ENCODE measurements at places on chromosomes 1 and 21. TPM values are rescaled to one million over a fixed set of nuclear protein-coding genes. Genes with fewer than 3 reads are reported as not detected.

- DNase-seq = no peak
These were observed 4.6 kb downstream of the IFFO2 start for GRCh38 chr1:18951818-18952391.

GRCh38 chr1:157390651-157391050 lies 161.7 kb downstream of the FCRL5 start:
- DNase-seq = no peak

DNA sequence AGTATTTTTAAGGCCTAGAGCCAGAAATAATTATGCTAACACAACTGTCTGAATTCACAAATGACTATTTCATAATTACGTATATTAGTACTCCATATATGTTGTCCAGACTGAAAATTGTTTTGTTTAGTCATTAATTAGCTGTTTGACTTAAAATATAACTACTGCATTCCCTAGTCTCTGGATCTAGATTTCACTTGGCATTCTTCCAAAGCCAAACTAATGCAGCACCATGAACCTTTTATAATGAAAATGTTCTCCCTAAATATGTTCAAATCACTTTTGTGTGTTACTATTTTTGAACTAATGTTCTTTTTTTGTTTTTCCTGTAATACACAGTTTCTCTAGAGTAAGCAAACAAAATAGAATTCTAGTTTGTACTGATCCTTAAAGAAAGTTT lies 46.1 kb downstream of the CAMTA1 start:
- DNase-seq = no peak

DNA sequence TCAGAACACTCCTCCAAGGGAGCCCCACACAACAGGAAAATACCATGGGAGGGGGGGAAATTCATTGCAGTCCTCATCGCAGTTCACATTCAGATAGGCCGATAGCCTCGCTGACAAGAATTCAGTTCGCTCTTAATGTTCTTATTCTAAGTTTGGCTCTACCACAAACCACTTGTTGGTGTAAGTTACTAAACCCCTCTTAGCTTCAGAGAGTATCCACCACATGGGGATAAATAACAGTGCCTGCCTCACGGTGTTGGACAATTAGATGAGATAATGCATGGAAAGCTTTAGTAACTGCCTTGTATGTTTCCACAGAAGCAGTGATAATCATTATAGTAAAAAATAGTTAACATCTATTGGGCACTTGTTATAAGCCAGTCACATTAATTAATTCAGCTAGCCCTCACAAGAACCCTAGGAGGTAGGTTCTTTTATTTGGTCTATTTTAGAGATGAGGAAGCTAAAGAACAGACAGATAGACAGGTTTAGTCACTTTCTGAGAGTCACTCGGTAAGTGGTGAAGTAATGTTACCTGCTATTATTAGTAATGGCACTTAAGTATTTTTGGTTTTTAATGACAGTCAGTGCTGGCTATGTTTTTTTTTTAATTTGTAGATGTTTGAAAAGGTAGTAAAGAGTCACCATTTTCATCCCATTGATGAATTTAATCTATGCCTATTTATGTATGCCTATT lies 10.1 kb downstream of the VAV3 start:
- no peak for DNase-seq

- DNase-seq = no peak
These were observed 41.7 kb downstream of the EDN2 start for GRCh38 chr1:41442697-41443251.

GRCh38 chr1:201298396-201299381 lies 15.4 kb downstream of the PKP1 start:
- no peak for DNase-seq

- no peak for DNase-seq
These were observed 11.8 kb upstream of the RALGPS2 start for GRCh38 chr1:178713259-178713658.

- peak; percentile 38 for DNase-seq
These were observed 131.5 kb downstream of the RNF220 start for GRCh38 chr1:44536357-44537209.

GRCh38 chr1:79667848-79668696 lies 661.5 kb upstream of the ADGRL4 start:
- no peak for DNase-seq

DNA sequence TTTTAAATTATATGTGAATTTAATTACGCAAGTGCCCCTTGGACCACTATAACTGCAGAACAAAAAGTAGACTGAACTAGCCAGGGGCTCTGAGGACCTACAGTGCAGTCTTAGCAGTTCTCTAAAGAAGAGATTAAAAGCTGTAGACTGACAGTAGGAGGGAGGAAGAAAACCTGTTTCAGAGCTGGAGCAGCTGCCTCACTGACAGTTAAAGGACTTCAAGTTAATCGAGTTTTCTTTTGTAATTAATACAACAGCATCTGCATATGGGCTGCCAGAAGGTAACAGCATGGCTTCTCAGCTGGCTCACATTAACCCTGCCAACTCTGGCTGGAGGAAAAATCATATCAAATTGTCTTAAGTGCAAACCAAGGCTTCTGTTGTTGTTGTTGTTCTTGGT lies 19.9 kb downstream of the DSTYK start:
- DNase-seq = peak; percentile 65

DNA sequence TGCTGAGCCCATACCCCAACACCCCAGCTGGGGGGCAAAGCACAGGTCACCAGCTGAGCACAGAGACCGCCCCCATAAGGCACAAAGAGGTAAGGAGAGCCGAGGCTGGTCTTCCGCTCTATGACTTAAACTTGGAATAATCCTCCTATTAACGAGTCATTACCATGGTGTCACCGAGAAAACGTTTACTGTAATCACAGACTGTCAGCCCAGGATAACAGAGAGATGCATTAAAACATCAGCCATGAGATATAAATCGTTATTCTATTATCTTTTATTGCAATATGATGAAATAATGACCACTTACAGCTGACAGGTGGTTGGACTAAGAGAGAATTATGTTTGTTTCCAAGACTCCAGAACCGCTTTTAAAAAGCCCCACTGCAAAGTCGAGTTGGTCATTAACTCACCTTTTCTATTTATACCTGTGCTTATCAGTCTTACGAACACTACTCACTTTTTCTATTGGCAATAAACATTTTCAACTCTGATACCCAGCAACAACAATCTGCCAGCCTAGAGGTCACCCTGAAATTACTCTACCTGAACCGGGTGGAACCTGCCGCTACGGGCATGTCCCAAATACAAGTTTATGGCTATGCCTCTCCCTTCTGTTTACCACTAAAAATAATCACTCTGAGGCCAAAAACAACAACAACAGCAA lies 21.5 kb downstream of the NPHP4 start:
- no peak for DNase-seq

DNA sequence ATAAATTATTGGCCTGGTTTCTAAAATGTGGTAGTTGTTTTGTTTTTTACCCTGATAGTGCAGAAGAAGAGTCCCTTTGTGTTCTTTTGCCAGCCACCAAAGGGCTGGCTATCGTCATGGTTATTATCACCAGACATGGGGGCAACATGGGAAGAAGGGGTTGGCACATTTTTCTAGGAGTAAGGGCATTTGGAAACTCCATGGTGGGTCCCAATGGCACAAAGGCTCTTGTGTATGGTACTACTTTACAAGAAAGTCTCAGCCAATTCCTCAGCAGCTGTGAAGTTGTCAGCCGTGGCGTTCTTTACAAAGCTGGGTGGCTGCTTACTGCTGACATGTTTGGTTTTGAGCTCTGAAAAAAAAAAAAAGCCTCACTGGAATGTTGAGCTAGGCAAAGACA lies 330.4 kb upstream of the ESRRG start:
- DNase-seq = no peak

DNA sequence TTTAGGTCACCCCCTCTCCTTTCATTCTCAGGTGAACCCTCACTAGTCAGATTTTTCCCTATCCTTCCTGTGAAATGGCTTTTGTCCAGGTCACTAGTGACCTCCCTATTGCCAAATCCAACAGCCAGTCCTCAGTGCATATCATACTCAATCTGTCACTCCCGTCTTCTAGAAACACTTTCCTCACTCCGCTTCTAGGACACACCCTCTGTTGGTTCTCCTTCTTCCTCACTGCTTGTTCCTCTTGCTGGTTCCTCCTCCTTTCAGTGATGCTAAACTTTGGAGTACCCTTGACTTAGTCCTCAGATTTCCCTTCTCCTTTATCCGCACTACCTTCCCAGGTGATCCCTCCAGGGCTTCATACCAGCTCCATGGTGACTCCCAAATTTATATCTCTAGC lies 94.3 kb downstream of the RNF220 start:
- DNase-seq = no peak

DNA sequence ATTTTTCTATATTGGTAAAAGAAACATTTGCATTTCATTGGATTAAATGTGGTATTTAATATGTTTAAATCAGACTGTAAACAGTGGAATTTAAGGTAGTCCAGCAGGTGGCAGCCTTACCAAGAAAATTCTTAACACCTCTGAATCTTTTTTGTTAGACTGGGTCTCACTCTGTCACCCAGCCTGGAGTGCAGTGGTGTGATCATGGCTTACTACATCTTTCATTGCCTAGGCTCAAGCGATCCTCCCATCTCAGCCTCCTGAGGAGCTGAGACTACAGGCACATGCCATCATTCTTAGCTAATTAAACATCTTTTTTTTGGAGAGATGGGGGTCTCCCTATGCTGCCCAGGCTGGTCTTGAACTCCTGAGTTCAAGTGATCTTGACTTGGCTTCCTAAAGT lies 98.8 kb downstream of the RABGAP1L start:
- peak; percentile 77 for DNase-seq

- no peak for DNase-seq
These were observed 44.8 kb upstream of the ATP2B4 start for GRCh38 chr1:203581841-203582240.

DNA sequence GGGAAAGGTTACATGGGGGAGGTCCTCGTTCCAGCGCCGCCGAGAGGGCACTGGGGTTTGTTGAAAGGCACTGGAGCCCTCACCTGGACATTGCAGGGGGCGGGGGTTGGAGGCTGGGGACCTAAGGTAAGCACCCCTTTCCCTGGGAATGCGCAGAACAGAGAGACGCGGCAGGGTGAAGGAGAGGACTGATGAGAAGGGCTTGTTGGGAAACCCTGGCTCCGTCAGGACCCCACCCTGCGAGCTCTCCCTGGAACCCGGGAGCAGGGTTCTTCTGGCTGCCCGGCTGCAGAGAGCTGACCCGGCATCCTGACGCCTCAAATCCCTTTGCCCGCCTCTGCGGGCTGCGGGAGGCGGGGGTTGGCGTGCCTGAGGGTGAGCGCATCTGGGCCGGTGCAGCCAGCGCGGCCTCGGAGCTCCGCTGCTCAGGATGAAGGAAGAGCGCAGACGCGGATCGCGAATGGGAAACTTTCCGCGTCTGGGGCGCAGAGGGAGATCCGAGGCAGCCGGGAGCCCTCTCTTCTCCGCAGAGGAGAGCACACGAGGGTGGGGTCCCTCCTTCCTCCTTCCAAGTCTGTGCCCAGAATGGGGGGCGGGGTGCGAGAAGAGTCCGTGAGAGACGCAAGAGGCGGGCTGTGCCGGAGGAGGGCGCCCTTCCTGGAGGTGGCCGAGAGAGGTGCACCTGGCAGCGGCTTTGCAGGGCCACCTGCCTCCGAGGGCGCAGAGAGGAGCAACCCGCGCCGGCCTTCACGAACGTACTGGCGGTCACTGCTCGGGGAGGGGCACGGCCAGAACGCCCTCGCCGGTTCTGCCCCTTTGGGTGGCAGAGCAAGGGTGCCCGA lies 2.4 kb downstream of the IGSF21 start:
- DNase-seq = peak; percentile 97

- DNase-seq = no peak
These were observed 30.1 kb downstream of the AVPR1B start for GRCh38 chr1:206087091-206087490.

DNA sequence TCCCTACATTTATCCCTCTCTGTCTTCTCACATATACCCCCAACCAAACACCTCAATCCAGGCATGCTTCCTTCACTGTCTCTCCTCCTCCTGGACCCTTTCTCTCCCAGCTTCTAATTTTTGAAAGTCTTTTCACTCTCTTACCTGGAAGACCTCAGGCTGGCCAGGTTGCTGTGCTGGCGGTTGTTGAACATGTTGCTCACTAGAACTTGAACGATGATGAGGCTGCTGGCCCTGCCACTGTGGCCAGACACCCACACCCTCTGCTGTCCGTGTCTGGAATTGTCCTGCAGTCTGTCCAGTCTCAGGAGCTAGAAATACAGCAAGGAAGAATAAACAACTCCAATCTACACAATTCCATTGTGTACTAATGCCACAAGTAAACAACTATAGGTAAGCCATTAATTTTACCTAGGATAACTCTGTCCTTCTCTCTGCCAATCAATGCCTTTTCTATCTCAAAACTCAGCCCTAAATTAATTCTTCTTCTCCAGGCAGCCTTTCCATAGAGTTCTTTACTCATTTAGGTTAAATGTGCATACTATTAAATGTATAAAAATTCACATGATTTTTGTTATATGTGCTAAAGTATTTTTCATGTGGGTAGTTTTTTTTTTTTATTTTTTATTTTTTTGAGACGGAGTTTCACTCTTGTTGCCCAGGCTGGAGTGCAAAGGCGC lies 5.1 kb upstream of the CTSK start:
- DNase-seq = peak; percentile 64

DNA sequence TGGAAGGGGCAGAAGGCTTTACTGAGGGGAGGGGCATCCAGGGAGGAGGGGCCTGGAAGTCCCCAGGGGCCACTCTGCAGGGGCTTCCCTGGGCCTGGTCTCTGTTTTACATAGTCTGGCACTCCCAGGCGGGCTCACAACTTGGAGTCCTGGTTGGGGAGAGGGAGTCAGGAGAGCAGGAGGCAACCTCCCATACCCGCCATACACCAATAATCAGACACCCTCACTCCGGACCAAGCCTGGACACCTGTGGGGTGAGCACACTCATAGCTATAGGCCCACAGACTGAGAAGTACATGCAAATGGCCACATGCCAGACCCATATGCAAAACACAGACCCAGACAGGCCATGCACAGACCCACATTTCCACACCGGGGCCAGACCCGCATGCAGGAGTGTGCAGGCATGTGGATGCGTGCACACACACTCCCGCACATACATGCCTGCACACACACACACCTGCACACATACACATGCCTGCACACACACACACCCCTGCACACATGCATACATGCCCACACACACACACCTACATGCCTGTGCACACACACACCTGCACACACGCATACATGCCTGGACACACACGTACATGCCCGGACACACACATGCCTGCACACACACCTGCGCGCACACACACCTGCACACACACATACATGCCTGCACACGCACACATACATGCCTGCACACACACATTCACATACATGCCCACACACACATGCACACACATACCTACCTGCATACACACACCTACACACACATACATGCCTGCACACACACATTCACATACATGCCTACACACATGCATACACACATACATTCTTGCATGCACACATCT lies 89.5 kb upstream of the RUNX3 start:
- no peak for DNase-seq

GRCh38 chr1:233675893-233676292 lies 62.0 kb downstream of the KCNK1 start:
- DNase-seq = peak; percentile 45

- no peak for DNase-seq
These were observed 53.6 kb upstream of the ZNF644 start for GRCh38 chr1:91075233-91076135.

GRCh38 chr1:13583966-13584791 lies 547 bp downstream of the PDPN start:
- DNase-seq = peak; percentile 72

BRINP2 gene
- total RNA-seq = 0.16 TPM

CLCA1 gene
- not detected for total RNA-seq

OR2L8 gene
- total RNA-seq = not detected

RHD gene
- 0.21 TPM for total RNA-seq

L1TD1 gene
- total RNA-seq = 280 TPM

RIMKLA gene
- 5.5 TPM for total RNA-seq

LYPD8 gene
- total RNA-seq = not detected

FOXD3 gene
- 41.3 TPM for total RNA-seq

CCDC181 gene
- total RNA-seq = 3.1 TPM

RHCE gene
- total RNA-seq = 0.17 TPM

PLPPR5 gene
- total RNA-seq = 4.2 TPM

Data from GM23338 (cell line).